Smooth muscle cell of trachea (primary cell): ENCODE measurements at places on chromosomes 1 and 21. TPM values are rescaled to one million over a fixed set of nuclear protein-coding genes. Genes with fewer than 3 reads are reported as not detected.

Gene CLK2
- 30.4 and 38.4 TPM in 2 replicates for total RNA-seq

Gene DAB1
- 0.15 TPM in 1 of 2 replicates, not detected in the other for total RNA-seq

Gene RUNX1
- total RNA-seq = 16.0 and 29.9 TPM in 2 replicates

Gene SH2D1B
- total RNA-seq = not detected in 2 replicates

Gene TIE1
- total RNA-seq = 0.17 and 5.5 TPM in 2 replicates

Gene FCMR
- total RNA-seq = 0.29 TPM in 1 of 2 replicates, not detected in the other

Gene SYNJ1
- 7.1 and 10.6 TPM in 2 replicates for total RNA-seq

Gene PIGK
- 38.9 and 67.8 TPM in 2 replicates for total RNA-seq

Gene GRIK3
- not detected in 2 replicates for total RNA-seq

Gene RUNX3
- total RNA-seq = 0.17 TPM in 1 of 2 replicates, not detected in the other

Gene TRIM63
- 0.15 TPM in 1 of 2 replicates, not detected in the other for total RNA-seq

Gene SDC3
- 15.6 and 38.9 TPM in 2 replicates for total RNA-seq

Gene CYP4X1
- total RNA-seq = 0.15 and 0.17 TPM in 2 replicates

Gene ALX3
- total RNA-seq = not detected in 2 replicates

Gene AK5
- total RNA-seq = 69.1 and 72.4 TPM in 2 replicates

Gene AQP10
- under 0.01 TPM in 1 of 2 replicates, not detected in the other for total RNA-seq

Gene LIPI
- not detected in 2 replicates for total RNA-seq

Gene KRTAP11-1
- total RNA-seq = not detected in 2 replicates

Gene OPRD1
- total RNA-seq = under 0.01 TPM in 1 of 2 replicates, not detected in the other

Gene RPS6KC1
- total RNA-seq = 36.1 and 39.0 TPM in 2 replicates

Gene S100A5
- total RNA-seq = not detected in 2 replicates

Gene ETNK2
- total RNA-seq = 2.6 and 5.3 TPM in 2 replicates

Gene ANKRD65
- 2.8 and 4.2 TPM in 2 replicates for total RNA-seq

Gene MAP3K6
- total RNA-seq = 22.5 and 24.6 TPM in 2 replicates

Gene NCAM2
- total RNA-seq = 9.3 and 14.8 TPM in 2 replicates

Gene ZFYVE9
- total RNA-seq = 35.5 and 36.9 TPM in 2 replicates

Gene TNFRSF1B
- total RNA-seq = 25.6 and 43.0 TPM in 2 replicates

Gene CFHR2
- not detected in 2 replicates for total RNA-seq

Gene NEXN
- 13.1 and 18.8 TPM in 2 replicates for total RNA-seq

Gene RRP1B
- 19.3 and 22.2 TPM in 2 replicates for total RNA-seq

Gene DIP2A
- total RNA-seq = 28.6 and 38.4 TPM in 2 replicates

Gene JAM2
- total RNA-seq = 1.5 and 2.6 TPM in 2 replicates

Gene SEMA4A
- 1.7 and 1.8 TPM in 2 replicates for total RNA-seq

Gene TIAM1
- 2.9 and 3.5 TPM in 2 replicates for total RNA-seq

Gene HJV
- total RNA-seq = not detected in 2 replicates

Gene SLC44A3
- total RNA-seq = 0.58 and 3.1 TPM in 2 replicates

Gene AXDND1
- 0.17 and 0.29 TPM in 2 replicates for total RNA-seq

Gene PROK1
- not detected in 2 replicates for total RNA-seq

Gene CD1C
- total RNA-seq = not detected in 2 replicates

Gene LMX1A
- not detected in 2 replicates for total RNA-seq

Gene DISC1
- total RNA-seq = 3.0 and 3.5 TPM in 2 replicates

Gene KRTAP8-1
- not detected in 2 replicates for total RNA-seq

Gene LORICRIN
- total RNA-seq = not detected in 2 replicates

Gene ZSCAN20
- total RNA-seq = 13.1 and 19.8 TPM in 2 replicates

Gene ZC3H12A
- total RNA-seq = 10.8 and 11.6 TPM in 2 replicates

Gene SRSF11
- total RNA-seq = 113 and 143 TPM in 2 replicates

Gene GFI1
- 0.15 TPM in 1 of 2 replicates, not detected in the other for total RNA-seq

Gene DYNLT5
- total RNA-seq = 0.33 and 1.6 TPM in 2 replicates
